ENCODE measurements at places on chromosomes 1 and 21. TPM values are rescaled to one million over a fixed set of nuclear protein-coding genes. Genes with fewer than 3 reads are reported as not detected.

PTPRC gene
- total RNA-seq: 661 TPM

FMOD gene
- total RNA-seq: not detected

EPRS1 gene
- total RNA-seq: 37.4 TPM

PAQR7 gene
- total RNA-seq: 1.1 TPM

NEGR1 gene
- total RNA-seq: 0.03 TPM

DNA sequence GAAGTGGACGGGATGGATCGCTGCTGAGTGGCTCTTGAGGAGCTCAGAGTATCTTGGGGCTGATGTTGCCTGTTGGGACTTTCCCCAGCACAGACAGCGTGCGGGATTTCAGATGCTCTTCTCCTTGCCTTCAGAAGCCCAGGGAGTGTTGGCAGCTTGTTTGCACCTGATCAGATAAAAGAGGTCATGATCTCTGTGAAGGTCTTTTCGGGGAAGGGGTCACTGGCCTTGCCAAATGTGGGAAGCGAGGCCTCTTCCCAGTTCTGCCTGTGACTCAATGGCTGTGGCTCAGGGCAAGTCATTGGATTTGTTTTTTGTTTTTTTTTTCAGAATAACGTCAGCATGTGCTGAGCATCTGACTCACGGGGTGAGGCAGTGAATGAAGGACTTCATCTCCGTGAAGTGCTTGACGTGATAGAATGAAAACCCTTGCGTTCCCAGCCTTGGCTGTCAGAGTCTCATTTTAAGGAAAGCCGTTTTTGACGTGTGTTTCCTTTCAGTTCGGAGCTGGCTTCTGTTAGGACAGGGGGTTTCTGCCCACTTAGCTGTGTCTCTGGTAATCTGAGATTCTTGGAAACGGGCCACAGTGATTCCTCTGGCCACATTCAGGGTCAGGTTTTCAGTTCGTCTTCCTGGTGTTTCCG is 46.7 kb downstream of the GALNT2 start:
- H3K4me1 ChIP-seq: peaks cover 14% of the 10 kb centered on the region
- peaks cover 8% of the 10 kb centered on the region for H3K36me3 ChIP-seq
- no peak for DNase-seq
- H3K4me3 ChIP-seq: no peak overlapping the region

GRCh38 chr1:114368560-114369255 is 142.3 kb downstream of the TRIM33 start:
- no peaks in the 10 kb centered on the region for H3K27me3 ChIP-seq
- no peak overlapping the region for H3K27ac ChIP-seq
- H3K4me1 ChIP-seq: no peaks in the 10 kb centered on the region

DNA sequence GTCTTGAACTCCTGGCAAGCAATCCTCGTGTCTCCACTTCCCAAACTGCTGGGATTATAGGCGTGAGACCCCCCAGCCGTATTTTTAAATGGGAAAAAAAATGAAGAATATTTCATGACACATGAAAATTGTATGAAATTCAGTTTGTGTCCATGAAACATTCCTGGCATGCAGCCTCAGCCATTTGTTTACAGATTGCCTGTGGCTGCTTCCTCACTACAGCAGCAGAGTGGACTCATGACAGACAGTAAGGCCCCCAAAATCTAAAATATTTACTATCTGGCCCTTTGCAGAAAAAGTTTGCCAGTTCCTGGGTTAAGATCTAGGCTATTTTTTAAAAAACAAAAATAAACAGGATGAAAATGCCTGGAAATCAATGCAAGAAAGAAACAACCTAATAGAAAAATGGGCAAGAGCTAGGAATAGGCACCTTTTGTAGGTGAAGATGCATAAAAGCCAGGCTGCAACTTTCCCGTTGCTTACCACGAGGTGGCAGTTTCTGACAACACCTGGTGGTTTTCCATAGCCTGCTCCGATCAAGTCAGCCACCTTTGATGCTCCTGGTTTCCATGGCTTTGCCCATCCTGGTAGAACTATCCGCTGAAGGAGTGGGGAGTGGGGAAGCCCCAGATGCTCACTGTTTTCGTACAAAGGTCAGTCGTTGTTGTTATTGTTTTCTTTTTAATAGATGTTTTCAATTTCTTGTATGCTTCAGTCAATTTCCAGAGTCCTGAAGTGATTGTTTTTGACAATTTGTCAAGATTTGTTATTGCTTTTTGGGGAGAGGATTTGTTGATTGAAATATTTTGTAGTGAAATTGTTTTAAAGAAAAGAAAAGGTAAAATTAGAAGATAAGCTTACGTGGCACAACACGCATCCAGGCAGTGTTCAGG is 24.3 kb downstream of the UBE2Q1 start:
- DNase-seq: no peak
- no peaks in the 10 kb centered on the region for H3K36me3 ChIP-seq
- no peaks in the 10 kb centered on the region for H3K4me1 ChIP-seq
- H3K27ac ChIP-seq: no peak overlapping the region
- H3K27me3 ChIP-seq: no peaks in the 10 kb centered on the region

GRCh38 chr1:4851385-4852065 is 197.1 kb downstream of the AJAP1 start:
- no peaks in the 10 kb centered on the region for H3K4me1 ChIP-seq
- H3K36me3 ChIP-seq: no peaks in the 10 kb centered on the region
- H3K27ac ChIP-seq: no peak overlapping the region
- no peak for DNase-seq

- H3K27me3 ChIP-seq: no peaks in the 10 kb centered on the region
- peaks cover 80% of the 10 kb centered on the region for H3K36me3 ChIP-seq
- no peaks in the 10 kb centered on the region for H3K4me1 ChIP-seq
- H3K4me3 ChIP-seq: no peak overlapping the region
- H3K27ac ChIP-seq: no peak overlapping the region
- no peak for DNase-seq
Measured at GRCh38 chr1:6074192-6074901, 28.7 kb downstream of the KCNAB2 start.

GRCh38 chr1:70487459-70487815 is 76.4 kb downstream of the CTH start:
- no peak overlapping the region for H3K4me3 ChIP-seq
- no peaks in the 10 kb centered on the region for H3K36me3 ChIP-seq
- H3K27me3 ChIP-seq: peaks cover 5% of the 10 kb centered on the region
- H3K27ac ChIP-seq: no peak overlapping the region

DNA sequence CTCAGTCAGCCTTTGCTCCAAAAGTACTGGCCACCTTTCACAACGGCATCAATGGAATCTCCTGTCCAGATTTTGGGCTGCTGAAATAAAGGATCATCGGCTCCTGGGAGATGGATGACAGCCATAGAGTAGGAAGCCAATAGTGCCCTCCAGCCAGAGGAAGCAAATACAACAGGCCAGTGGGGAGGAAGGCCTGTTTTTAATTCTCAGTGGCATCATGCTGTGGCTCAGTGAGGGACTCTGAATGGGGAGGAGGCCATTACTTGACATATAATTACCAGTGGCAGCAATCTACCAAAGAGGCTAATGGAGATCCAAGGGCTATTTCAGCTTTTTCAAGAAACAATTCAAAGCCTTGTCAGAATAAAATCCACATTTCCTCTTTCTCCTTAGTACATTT is 26.7 kb downstream of the COLGALT2 start:
- no peak overlapping the region for H3K27ac ChIP-seq
- no peak for DNase-seq
- no peaks in the 10 kb centered on the region for H3K4me1 ChIP-seq
- no peak overlapping the region for H3K4me3 ChIP-seq
- H3K27me3 ChIP-seq: no peaks in the 10 kb centered on the region
- H3K36me3 ChIP-seq: no peaks in the 10 kb centered on the region

GRCh38 chr1:198936371-198937083 is 297.7 kb downstream of the PTPRC start:
- peak overlapping the region; percentile 69 for H3K4me3 ChIP-seq
- H3K27me3 ChIP-seq: no peaks in the 10 kb centered on the region
- H3K36me3 ChIP-seq: no peaks in the 10 kb centered on the region
- no peak for DNase-seq
- H3K27ac ChIP-seq: peak overlapping the region; percentile 58

DNA sequence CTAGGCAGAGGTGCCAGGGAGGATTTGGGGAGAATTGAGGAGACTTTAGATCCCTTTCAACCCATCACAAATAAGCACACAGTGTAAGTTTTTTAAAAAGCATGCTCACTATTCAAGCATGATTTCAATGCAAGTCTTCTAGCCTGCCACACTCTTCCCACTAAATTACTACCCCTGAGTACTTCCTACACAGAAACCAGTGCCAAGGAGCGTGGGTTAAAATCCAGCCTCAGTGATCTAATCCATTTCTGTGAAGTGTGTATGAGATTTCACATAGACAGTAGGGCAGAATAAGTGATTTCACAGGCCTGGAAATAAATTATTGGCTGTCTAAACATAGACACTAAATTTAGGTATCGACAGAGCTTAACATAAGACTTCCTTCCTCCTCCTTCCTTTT is 142.9 kb upstream of the ATP1B1 start:
- H3K4me3 ChIP-seq: no peak overlapping the region
- H3K27me3 ChIP-seq: no peaks in the 10 kb centered on the region
- H3K36me3 ChIP-seq: no peaks in the 10 kb centered on the region

- no peak for DNase-seq
- no peaks in the 10 kb centered on the region for H3K27me3 ChIP-seq
- no peak overlapping the region for H3K4me3 ChIP-seq
- no peaks in the 10 kb centered on the region for H3K4me1 ChIP-seq
Measured at GRCh38 chr1:113325022-113325421, 65.3 kb upstream of the MAGI3 start.

- peak; percentile 23 for DNase-seq
- H3K27me3 ChIP-seq: peaks cover 5% of the 10 kb centered on the region
- H3K4me3 ChIP-seq: no peak overlapping the region
- H3K27ac ChIP-seq: no peak overlapping the region
- H3K36me3 ChIP-seq: no peaks in the 10 kb centered on the region
Measured at GRCh38 chr1:29469457-29469856, 233.1 kb downstream of the PTPRU start.

DNA sequence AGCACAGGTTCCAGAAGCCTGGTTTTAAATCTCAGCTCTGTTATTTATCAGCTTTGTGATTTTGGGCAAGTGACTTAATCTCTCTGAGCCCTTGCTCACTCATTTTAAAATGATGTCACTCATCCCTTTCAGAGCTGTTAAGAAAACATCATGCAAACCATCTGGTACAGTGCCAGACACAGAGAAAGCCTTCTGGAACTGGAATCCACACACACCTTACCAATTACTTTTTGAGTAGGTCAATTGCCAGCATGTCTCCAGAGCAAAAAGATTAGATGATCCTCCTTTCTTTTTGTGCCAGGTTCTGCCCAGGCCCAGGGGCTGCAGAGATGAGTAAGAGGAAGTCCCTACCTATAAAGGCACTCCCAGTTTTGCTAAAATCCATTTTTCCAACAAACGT is 61.3 kb downstream of the ROR1 start:
- no peaks in the 10 kb centered on the region for H3K27me3 ChIP-seq
- H3K4me3 ChIP-seq: no peak overlapping the region
- no peaks in the 10 kb centered on the region for H3K4me1 ChIP-seq
- DNase-seq: no peak

DNA sequence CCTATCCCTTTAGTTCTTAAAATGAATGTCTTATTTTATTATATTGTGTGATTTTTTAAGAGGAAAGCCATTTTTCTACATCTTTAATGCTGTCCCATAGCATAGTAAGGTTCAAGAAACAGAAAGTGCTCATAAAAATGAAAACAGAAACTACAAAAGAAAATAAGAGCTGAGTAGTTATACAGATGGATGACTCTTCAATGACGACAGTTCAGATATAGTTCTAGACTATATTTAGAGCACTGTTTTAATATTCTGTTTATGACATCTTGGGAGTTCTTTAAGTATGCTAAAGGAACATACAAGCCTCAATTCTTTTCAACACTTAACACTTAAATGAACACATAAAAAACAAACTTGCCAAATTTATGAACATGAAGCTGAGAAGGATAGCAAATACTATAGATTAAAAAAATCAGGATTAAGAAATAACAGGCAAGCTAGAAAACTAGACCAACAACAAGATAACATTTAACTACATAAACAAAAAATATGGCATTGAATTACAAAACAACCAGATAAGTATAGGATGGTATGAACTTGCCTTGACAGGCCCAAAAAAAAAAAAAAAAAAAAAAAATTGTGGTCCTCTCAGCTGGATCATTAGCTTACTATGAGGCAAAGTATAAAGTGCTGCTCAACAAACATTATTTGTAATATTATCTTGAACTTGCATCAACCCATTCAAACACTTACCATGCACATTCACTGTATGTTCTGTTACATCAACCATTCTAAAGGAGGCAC is 87.9 kb downstream of the ZZZ3 start:
- H3K27ac ChIP-seq: no peak overlapping the region
- DNase-seq: no peak
- no peak overlapping the region for H3K4me3 ChIP-seq
- no peaks in the 10 kb centered on the region for H3K4me1 ChIP-seq
- H3K27me3 ChIP-seq: no peaks in the 10 kb centered on the region
- peaks cover 12% of the 10 kb centered on the region for H3K36me3 ChIP-seq
